ENCODE measurements at places on chromosomes 1 and 21.

GRCh38 chr1:150152182-150152536, 2.4 kb downstream of the PLEKHO1 start:
- no peak for DNase-seq

GRCh38 chr1:226651732-226652105, 87.4 kb downstream of the ITPKB start:
- no peak for DNase-seq

GRCh38 chr1:25505656-25506385, 37.6 kb upstream of the LDLRAP1 start:
- no peak for DNase-seq

- DNase-seq: no peak
Observed at GRCh38 chr1:228472655-228473054, 14.5 kb upstream of the RNF187 start.
